ENCODE measurements at places on chromosomes 4 and X. TPM values are rescaled to one million over a fixed set of nuclear protein-coding genes. Genes with fewer than 3 reads are reported as not detected.

- H3K27me3 ChIP-seq = no peaks in the 10 kb centered on the region
- H3K36me3 ChIP-seq = no peaks in the 10 kb centered on the region
- no peaks in the 10 kb centered on the region for H3K4me1 ChIP-seq
Measured at GRCh38 chrX:16143968-16144367, 20.6 kb downstream of the GRPR start.

- H3K27me3 ChIP-seq = peaks cover 81% of the 10 kb centered on the region
- H3K4me1 ChIP-seq = peaks cover 17% of the 10 kb centered on the region
- no peaks in the 10 kb centered on the region for H3K36me3 ChIP-seq
- peak overlapping the region; percentile 67 for H3K4me3 ChIP-seq
Measured at GRCh38 chr4:6199422-6199921, 877 bp downstream of the JAKMIP1 start.

DOK7 gene
- 46.7 TPM for total RNA-seq

DNA sequence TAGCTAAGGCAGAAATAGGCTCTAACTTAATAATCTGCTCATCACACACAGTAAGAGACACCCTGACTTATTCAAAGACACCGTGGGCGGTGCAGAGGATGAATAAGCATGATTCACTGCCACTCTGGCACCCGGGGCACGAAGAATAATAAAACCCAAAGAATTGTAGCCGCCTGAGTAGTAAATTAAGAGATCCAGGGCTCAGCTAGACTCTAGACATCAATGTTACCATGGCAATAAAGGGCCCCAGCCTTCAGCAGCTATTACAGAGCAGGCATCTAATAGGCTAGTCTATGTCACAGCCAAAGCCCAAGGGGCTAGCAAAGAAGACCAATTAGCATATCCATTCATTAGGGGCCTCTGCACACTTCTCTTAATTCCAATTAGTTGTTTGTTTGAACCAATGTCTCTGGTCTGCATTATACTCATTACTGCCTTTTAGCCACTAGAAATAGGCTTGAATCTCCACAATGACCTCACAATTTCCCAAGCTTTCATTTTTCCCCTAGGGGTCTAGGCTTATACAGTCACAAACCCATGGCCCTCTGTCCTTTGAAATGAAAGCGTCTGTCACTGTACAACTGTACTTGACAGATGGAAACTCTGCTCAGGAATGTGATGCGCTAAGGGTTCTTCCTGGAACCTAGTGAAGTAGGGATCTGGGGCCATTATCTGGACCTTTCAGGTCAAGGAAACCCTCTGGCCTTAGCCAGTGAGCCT is 3.0 kb upstream of the ATP1B4 start:
- no peak for DNase-seq
- no peaks in the 10 kb centered on the region for H3K36me3 ChIP-seq
- no peak overlapping the region for H3K4me3 ChIP-seq

DNA sequence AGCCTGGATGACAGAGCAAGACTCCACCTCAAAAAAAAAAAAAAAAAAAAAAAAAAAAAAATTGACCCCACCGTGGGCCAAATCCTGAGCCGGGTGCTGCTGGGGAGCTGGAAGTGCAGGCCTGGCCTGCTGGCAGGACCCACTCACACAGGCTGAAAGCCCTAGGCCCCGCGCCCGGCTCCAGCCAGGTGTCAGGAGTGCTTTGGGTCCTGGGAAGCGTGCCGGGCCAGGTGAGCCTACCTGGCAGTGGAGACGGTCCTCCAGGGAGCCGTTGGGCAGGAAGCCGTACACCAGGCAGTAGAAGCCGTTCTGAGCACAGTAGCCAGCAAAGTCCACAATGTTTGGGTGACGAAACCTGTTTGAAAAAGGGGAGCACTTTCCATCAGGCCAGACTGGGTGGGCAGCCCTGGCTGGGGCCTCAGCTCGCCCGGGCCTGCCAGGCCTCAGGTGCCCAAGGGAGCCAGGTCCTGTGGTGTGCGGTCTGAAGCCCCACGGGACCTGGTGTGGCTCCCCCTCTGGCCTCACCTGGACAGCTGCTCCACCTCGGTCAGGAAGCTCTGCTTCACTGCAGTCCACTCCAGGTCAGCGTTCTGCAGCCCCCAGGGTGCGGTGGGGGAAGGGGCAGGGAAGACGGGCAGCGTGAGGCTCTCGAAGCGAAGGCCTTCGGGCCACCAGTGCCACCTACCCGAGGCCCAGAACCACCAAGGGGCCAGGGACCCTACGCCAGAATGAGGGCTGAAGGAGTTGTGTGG is 1.8 kb downstream of the IRAK1 start:
- no peak overlapping the region for H3K4me3 ChIP-seq
- peaks cover 36% of the 10 kb centered on the region for H3K4me1 ChIP-seq
- no peak for DNase-seq
- H3K36me3 ChIP-seq = peaks cover 10% of the 10 kb centered on the region

RS1 gene
- not detected for total RNA-seq

PNMA3 gene
- 1.8 TPM for total RNA-seq

TGIF2LX gene
- not detected for total RNA-seq
